ENCODE measurements at places on chromosomes 11 and 22.

DNA sequence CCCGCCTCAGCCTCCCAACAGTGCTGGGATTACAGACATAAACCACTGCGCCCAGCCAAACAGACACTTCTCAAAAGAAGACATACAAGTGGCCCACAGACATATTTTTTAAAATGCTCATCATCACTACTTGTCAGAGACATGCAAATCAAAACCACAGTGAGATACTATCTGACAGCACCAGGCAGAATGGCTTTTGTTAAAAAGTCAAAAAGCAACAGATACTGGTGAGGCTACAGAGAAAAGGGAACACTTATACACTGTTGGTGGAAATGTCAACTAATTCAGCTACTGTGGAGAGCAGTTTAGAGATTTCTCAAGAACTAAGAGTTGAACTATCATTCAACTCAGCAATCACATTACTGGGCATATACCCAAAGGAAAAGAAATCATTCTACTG lies 67.0 kb downstream of the ARHGAP20 start:
- DNase-seq: no peak

DNA sequence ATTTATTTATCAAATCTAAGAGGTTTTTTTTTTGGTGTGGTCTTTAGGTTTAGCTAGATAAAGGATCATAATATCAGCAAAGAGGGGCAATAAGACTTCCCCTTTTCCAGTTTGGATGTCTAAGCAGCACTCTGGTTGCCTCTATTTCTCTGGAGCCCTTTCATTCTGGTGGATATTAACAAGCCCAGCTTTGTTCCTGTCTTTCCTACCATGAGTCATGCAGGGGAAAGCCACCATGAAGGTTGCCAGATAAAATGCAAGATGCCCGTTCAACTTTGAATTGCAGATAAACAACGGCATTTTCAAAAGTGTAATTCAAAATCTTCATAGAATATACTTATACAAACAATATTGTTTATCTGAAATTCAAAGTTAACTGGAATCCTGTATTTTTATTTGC lies 143.6 kb downstream of the ADAMTS15 start:
- DNase-seq: no peak

GRCh38 chr11:14872032-14872431 lies 20.0 kb downstream of the CYP2R1 start:
- no peak for DNase-seq

DNA sequence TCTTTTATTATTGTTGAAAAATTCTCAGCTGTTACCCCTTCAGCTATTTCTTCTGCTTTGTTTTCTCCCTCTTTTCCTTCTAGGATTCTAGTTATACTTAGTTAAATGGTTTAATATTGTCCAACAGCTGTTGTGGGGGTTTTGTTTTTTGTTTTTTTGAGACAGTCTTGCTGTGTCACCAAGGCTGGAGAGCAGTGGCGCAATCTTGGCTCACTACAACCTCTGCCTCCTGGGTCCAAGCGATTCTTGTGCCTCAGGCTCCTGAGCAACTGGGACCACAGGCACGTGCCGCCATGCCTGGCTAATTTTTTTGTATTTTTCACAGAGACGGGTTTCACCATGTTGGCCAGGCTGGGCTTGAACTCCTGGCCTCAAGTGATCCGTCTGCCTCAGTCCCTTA lies 12.7 kb downstream of the SDHAF2 start:
- DNase-seq: no peak

GRCh38 chr22:46518038-46518437 lies 19.4 kb downstream of the CELSR1 start:
- DNase-seq: no peak

GRCh38 chr22:48950151-48950915 lies 877.3 kb downstream of the BRD1 start:
- no peak for DNase-seq

DNA sequence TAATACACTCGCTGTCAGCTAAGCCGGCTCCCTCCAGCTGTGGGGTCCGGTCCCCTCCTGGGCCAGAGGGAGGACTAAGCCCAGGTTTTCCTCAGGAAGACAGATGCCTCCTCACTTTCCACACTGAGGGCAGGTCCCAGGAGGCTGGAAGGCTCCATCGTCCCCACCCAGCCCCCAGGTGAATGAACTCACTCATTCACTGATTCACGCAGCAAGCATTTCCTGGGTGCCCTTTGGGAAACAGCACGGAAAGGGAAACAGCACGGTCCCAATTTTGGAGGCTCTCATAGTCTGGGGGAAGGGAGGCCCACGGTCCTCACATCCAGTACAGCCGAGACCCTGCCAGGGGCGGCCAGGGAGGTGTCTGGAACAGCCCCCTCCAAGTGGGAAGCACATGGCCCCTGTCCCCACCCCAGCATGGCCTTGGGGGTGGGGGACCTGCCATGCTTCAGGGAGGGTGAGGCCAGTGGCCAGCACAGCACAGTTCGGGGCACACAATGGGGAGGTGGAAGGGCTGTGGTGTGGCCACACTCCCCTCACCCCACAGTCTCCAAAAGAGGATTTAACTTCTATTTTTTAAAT lies 9.3 kb upstream of the TH start:
- no peak for DNase-seq

DNA sequence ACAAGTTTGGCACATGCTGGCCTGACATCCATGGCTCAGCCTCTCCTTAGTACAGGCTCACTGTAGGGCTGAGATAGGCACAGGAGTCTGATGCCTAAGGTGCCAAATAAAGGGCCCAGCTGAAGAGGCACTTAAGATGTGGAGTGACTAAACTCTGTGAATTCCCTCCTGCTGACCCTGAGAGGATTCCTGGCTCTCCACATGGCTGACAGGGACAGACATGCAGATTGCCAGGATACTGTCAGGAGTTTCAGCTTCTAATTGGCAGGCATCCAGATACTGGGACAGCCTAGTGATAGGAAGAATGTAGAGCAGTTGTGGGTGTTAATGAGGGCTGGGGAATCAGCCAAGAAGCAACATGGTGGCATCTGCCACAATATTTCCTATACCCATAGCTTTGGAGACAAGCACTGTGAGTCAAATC lies 558.7 kb downstream of the INSC start:
- DNase-seq: peak; percentile 91

Data from NCI-H345 (cell line).